ENCODE measurements at places on chromosomes 7 and 10. TPM values are rescaled to one million over a fixed set of nuclear protein-coding genes. Genes with fewer than 3 reads are reported as not detected.

HOXA1 gene
- polyA plus RNA-seq = 0.25 TPM

NPS gene
- polyA plus RNA-seq = not detected

LRIT1 gene
- not detected for polyA plus RNA-seq

EIF3A gene
- polyA plus RNA-seq = 53.2 TPM

- no peak for DNase-seq
Observed at GRCh38 chr10:72822342-72822986, 71.1 kb upstream of the OIT3 start.

- DNase-seq = no peak
Observed at GRCh38 chr10:739403-739802, 49.9 kb upstream of the DIP2C start.

DNA sequence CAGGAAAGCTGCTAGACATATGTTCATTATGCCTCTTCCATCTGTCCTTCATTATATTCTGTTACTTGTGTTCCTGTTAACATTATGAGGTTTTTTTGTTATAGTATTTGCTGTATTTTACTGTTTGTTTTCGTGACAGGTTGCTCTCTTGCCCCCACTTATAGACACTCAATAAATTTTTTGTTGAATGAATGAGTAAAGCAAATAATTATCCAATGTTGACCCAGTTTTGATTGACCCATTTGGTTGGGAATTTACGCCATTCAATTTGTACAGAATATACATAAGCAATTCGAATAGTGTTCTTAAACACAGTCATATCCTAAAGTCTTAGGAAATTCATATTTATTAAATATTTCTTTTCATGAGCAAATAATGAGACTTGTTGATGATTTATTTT lies 11.8 kb downstream of the CCSER2 start:
- DNase-seq = no peak

GRCh38 chr7:114100810-114101209 lies 182.0 kb upstream of the PPP1R3A start:
- peak; percentile 8 for DNase-seq

DNA sequence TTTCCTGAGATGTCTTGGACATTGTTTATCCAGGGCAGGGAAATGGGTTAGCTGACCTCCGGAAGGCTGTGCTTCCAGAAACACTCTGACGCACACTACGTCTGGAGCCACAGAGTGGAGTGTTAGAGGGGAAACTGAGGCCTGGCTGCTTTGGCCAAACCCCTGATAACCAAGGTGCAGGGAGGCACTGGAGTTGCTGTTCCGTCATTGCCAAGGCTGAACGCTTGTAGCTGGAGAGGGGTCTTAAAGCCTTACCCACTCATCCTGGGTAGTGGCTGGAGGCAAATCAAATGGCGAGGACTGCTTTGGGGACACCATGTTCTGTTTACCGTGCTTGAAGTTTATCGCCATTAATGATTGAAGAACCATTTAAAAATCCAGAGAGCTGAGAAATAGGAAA lies 604.1 kb upstream of the FOXK1 start:
- DNase-seq = no peak

- DNase-seq = no peak
Observed at GRCh38 chr7:32393861-32394260, 96.3 kb downstream of the LSM5 start.

DNA sequence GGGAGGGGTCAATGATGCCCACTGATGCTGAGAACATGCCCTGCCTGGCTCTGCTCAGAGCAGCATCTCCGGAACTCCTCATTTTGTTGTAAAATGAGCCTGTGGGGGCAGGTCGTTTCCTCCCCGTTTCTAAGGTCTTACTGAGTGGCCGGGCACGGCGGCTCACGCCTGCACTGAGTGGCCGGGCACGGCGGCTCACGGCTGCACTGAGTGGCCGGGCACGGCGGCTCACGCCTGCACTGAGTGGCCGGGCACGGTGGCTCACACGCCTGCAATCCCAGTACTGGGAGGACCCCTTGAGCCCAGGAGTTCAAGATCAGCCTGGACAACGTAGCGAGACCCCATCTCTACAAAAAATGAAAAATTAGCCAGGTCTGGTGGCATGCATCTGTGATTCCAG lies 39.0 kb upstream of the FOXL3 start:
- no peak for DNase-seq

Data from hepatocyte (in vitro differentiated cells).